ENCODE measurements at places on chromosomes 7 and 10.

DNA sequence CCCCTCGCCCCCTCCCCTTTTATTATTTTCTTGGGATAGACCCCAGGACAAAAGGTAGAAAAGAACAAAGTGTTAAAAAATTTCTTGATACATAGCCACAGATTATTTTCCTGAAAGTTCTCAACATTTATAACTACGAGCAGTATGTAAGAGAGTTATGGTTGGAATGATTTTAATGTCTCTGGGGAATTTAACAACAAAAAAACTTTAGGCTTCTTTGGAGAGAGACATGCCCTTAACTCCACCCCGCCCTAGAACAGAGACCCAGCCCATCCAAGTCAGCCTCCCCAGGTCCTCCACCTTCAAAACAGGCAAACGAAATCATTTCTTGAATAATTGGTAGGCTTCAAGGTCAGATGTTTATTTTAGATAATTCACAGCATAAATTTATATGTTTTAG is 97.1 kb downstream of the TCF7L2 start:
- no peak for DNase-seq

DNA sequence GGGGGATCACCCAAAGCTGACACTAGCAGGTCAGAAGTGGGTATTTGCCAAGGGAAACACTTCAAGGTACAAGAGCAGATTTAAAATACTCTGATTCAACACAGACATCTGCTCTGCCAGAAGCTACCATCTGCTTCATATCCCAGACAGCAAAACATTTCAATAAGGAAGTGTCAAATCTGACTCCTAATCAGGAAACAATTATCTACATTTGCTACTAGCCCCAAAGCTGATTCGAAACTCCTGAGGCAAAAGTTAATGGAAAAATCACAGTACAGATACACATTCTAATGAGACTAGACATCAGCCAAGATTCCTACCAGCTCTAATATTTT is 48.9 kb downstream of the PARD3 start:
- DNase-seq: peak; percentile 28

DNA sequence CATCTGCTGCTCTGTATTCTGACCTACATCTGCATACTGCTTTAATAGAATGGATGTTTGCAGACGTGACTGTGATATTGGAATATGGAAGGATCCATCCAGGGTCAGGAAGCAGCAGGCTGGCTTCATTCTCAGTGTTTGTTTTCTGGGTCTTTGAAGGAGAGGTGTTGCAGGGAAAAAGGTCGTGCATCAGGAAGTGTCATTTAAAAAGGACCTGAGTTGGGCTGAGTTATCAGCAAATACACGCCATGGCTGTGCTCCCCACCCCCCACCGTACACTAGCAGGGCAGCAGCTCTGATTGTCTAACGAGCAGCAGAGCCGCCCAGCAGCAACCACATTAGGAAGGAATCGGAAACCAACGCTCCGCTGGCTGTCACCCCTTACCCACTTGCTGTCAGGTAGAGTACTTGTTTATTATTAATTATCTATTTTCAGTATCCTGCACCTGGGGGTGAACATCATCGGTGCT is 63.1 kb upstream of the STEAP1B start:
- peak; percentile 59 for DNase-seq

DNA sequence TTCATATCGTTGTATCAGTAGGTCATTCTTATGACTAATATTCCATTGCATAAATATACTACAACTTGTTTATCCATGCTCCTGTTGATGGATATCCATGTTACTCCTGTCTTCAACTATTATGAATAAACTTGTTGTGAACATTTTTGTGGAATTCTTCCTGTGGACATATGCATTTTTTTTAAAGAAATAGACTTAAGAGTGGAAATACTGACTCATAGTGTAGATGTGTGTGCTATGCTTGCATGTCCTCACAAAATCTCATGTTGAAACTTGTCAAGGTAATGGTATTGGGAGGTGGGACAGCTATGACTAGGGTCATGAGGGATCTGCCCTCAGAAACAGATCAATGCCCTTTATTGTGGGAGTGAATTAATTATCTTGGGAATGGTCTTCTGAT is 240.5 kb upstream of the PRSS58 start:
- no peak for DNase-seq

DNA sequence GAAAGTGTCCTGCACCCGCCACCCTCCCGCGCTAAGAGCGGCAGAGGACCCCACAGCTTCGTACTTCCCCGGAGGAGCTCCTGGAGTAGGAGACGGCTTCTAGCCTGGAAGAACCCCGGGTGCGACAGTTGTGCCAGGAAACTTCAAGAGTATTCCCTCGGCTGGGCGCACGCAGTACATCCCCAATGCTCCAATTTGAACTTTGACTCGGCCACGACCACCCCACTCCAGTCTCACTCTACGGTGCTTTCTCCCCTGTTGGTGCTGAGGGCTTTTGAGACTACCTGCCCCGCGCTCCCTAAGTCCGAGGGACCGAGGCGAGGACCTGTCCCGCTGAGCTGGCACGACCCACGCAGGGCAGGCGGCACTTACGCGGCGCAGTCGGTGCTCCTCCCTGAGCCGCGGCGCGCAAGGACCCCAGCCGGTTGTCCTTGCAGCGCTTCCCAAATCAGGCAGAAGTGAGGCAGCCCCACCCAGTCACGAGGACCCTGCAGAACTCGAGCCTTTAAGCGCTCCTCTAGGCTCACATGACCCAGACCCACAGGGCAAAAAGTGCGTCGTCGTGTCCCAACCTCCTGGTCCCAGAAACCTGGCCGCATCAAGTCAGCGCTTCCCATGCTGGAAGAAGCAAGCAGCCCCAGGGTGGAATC is at the start of gene CPVL:
Gene CPVL (minus strand): TSS at position 481 of the 650 bp plus-strand sequence. CDS start 25,476 bp downstream, outside the sequence.
- DNase-seq: no peak

- peak; percentile 65 for DNase-seq
Measured at GRCh38 chr7:1193593-1194424, 33.8 kb upstream of the ZFAND2A start.

Measured in dermis microvascular lymphatic vessel endothelial cell (primary cell).